ENCODE measurements at places on chromosomes 7 and 10.

DNA sequence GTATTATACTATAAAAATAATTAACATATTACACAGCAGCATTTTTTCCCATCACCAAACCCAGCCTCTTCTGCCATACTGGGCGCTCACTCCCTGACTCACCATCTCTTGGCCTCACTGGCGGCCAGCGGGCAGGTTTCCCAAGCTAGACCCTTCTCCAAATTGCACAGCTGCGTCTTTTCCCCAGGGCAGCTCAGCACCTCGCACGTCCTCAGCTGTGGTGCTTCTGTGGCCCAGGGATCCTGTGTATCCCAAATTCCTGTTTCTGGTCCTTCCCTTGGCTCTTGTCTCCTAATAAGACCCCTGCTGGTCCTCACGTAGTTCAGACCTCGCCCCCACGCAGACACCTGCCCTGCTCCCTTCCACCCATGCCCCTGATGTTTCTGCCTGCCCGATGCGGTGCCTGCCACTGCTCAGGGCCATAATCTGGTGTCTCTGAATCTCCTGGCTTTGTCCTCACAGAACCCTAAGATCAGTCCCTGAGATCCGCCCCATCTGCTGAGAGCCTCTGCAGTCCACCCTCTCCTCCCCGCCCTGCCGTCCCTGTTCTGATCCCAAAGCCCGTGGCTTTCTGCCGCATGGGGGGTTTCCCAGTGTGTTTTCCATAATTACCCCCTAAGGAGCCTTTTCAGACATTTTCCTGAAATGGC lies 290.1 kb downstream of the TCERG1L start:
- no peak for DNase-seq

- no peak for DNase-seq
Observed at GRCh38 chr7:38438970-38439369, 165.5 kb upstream of the TARP start.

DNA sequence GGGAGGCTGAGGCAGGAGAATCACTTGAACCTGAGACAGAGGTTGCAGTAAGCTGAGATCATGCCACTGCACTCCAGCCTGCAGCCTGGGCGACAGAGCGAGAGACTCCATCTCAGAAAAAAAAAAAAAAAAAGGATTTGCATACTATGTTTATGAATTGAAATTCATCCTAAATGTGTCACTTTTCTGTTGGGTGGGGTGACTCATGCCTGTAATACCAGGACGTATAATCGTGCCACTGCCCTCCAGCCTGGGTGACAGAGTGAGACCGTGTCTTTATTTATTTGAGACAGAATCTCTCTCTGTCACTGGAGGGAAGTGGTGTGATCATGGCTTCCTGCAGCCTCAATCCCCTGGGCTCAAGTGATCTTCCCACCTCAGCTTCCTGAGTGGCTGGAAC lies 5.8 kb downstream of the ZNF212 start:
- no peak for DNase-seq

GRCh38 chr10:24690961-24691512 lies 32.6 kb downstream of the ARHGAP21 start:
- no peak for DNase-seq

Measured in stimulated activated CD8-positive, alpha-beta memory T cell treated with anti-CD3 and anti-CD28 coated beads, Interleukin-7, amount 100 ng/mL, for 24 hours (primary cell).